ENCODE measurements at places on chromosomes 4 and X.

DNA sequence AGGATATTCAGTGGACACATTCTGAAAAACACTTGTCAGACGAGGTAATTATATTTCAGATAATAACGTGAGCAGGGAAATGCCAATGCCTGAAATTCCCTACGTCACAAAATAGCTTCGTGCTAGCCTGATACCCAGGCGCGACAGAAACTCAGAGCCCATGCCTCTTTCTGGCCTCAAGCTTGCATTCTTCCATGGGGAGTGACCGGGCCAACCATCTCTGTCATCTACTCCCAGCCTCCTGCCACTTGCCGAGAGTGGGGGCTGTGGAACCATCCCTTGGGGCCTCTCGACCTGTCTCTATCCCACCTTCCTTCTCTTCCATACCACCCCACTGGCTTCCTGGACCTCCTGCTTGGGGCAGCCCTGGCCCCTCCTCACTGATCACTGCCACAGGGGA, 34.5 kb upstream of the CDKN2AIP start:
- DNase-seq: no peak

DNA sequence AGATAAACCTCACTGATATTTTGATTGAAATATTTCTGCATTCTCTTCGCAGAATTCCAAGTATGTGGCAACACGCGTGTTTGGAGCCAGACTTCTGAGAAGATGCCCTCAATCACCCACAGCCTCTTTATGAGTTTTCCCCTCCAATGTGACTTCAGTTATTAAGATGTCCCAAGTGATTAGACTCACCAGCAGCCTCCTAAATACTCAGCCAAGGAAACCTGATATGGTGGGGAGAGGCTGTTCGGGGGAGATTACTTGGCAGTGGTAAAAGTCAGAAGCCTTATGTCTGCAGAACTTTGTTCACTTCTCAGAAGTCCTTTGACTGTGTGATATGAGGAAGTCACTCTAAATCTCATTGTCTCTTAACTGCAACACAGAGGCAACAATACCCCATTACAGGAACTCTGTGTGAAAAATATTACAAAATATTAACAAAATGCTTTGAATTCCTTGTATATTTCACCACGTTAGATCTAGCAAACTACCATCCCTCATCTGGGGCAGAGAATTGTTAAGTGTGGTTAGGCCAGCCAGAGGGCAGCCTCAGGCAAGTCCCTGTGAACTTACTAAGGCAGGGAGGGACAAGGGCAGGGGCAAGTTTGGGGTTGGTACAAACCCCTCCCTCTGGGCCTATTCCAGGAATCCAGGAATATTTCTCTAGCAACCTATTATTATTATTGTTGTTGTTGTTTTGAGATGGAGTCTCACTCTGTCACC, 151.4 kb upstream of the USP9X start:
- no peak for DNase-seq

DNA sequence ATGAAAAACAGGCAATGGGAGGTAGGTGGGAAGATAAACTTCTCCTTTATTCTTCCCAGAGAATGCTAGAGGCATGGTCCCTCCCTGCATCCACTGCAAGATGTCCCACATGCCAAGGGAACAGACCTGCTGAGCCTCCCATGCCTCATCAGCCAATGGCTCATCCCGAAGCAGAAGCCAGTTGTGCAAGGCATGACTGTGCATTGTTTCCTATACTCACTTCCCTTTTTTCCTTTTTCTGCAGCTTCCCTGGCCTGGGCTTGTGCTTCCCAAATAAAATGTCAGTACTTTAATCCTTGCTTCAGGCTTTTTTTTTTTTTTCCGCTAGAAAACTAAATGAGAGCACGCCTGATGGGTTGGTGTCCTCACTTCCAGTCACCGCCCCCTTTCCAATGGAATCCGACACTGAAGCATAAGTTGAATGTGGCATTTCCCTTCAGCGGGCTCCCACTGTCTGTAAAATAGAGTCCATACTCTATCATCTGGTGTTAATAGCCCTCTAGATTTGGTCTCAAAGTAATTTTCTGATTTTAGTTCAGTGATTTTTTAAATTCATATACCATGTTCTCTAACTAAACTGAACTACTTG, 239.0 kb upstream of the JADE1 start:
- no peak for DNase-seq

- DNase-seq: no peak
Measured at GRCh38 chr4:119030536-119030890, 105.1 kb upstream of the MYOZ2 start.

DNA sequence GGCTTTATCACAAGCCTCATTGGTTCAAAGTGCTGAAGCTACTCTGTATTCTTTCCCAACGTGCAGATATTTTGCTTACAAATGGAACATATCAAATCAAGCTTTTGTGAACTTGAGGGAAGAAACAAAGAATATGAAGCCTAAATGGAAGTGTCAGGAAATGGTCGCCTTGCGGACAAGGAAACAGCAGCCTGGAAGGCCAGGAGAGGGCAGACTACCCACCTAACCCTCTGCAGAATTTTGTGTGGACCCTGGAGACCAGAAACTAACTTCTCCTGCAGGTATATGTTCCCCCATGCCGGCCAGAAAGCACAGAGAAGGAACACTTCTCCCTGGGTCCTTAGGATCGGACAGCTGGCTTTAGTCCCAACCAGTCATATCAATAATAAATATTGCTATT, 1425.8 kb downstream of the PCDH7 start:
- DNase-seq: no peak

DNA sequence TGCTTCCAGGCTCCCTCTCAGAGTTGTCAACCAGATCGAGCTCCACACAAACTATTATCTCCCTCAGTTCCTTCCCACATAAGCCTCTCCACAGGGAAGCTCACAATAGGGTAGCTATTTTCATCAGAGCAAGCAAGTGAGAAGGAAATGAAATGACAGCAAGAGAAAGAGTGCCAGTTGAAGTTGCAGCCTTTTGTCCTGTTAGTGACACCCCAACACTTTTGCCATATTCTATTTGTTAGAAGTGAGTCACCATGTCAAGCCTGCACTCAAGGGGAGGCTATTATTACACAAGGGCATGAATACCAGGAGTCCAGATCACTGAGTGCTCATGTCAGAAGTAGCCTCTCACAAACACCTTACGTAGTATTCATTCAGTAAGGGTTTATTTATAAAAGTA, 266.3 kb upstream of the NOCT start:
- no peak for DNase-seq

DNA sequence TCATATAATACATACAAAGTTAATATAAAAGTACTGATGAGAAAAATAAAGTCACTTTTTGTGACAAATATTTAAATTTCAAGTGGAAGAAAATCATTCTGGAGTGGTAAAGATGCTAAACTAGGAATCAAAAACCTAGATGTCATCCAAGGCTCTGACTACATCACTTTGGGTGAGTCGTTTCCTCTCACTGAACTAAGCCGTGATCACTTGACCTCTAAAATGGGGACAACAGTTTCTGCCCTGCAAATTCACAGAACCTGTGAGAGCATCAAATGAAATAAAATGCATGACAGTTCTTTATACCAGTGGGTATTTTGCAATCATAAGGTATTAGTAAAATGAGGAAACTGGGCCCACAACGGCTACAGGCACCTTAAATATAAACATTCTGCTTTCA, 63.8 kb downstream of the PRDM5 start:
- DNase-seq: no peak

DNA sequence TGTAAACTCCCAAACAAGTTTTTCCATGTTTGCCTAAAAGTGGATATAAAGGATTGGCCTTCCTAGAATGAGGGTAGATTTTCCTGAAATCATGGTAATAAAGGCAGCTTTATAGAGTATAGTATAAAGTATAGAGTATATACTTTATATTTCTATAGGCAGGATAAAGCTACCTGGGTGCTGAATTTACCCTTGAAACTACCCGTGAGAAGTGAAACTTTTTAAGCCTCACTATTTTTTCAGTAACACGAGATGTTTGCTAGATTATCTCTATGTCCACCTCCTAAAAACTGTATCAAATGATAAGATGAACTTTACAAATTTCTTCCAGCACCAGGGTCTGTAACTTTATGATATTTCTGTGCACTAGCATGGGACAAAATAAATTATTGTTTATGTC, 340.0 kb upstream of the GALNTL6 start:
- no peak for DNase-seq

DNA sequence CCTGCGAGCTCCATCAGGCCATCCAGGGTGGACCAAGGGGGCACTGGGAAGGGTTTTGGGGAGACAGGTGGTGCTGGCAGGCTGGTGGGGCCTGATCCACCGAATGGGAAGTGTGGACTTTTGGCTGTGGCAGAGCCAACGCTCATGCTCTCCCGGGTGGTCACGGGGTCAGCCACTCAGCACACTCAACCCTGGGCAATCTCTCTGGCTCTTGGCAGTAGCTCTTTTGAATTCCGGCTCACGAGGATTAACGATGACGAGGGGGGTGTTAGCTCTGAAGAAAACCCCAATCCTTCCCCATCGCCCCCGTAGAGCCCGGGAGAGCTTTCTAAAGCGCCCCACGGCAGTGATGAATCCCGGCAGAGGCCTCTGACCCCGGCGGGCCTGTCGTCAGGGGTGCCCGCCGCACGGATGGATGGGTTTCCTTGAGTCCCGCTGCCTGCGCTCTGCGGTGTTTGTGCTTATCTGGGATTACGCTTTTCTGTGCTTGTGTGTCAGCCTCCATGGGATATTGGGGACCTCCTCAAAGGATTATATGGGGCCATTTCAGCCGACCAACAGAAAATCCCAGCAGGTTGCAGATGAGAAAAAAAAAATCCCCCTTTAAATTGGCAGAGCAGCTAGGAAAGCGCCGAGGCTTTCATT, 156.8 kb upstream of the PSAPL1 start:
- no peak for DNase-seq

GRCh38 chr4:133920236-133920635, 281.4 kb downstream of the PABPC4L start:
- DNase-seq: no peak

DNA sequence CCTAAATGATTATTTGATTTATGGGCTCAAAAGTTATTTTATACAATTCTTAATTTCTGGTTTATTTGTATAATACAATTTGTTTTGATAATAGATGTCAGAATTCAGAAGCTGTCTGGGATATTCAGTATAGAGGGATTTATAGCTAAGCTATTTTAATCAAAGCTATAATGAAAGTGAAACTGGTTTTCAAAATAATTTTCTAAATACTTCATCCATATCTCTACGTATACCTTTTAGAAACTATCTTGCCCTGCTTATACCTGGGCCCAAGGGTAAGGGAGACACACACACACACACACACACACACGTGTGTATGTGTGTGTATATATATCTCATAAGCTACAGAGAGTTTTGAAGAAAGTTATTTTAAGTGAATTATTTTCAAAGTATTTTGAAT, 2.9 kb downstream of the TMEM131L start:
- DNase-seq: no peak

DNA sequence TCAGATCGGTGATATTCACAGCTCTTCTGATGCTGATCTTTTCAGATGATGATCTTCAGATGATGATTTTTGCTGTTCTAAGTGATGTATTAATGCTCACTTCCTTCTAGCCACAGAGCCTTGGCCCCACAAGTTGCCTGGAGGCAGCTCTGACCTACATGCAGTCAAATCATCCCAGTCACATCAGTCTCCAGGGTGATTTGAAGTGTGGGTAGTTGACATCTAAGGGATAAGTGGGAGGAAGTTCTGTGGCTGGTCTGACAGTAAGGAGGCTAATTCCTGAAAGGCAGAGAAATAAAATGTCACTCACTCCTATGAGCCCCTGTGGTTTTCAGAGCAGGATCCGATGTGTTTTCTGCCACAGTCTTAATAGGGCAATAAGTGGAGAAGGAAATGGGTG, 79.8 kb upstream of the RPL34 start:
- DNase-seq: no peak

- no peak for DNase-seq
Measured at GRCh38 chr4:149136951-149137620, 678.6 kb downstream of the IQCM start.

DNA sequence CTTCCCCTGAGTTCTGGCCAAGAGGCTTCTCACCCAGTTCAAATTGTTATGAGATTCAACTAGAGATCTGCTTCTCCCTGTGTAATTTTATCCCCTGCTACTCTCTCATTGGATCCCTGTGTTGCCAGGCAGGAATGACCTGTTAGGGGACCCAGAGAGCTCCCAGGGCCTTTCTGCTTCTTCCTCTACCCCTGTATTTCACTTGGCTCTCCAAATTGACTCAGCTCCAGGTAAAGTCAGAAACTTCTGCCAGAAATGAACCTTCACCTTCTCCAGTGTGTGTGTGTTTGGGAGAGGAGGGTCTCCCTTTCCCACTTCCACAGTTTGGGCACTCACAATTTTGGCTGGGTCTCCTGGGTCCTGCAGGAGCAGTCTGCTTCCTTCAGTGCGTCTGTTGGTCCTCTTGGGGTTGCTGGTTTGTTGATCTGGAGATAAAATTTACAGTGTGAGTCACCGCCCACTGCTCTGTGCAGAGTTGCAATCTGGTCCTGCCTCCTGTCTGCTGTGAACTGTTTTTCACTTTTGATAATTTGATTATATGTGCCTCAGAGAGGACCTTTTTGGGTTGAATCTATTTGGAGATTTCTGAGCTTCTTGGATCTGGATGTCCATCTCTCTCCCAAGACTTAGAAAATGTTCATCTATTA, 112.4 kb upstream of the EDA2R start:
- no peak for DNase-seq

- no peak for DNase-seq
Measured at GRCh38 chrX:70478526-70479245, 34.1 kb downstream of the DLG3 start.

DNA sequence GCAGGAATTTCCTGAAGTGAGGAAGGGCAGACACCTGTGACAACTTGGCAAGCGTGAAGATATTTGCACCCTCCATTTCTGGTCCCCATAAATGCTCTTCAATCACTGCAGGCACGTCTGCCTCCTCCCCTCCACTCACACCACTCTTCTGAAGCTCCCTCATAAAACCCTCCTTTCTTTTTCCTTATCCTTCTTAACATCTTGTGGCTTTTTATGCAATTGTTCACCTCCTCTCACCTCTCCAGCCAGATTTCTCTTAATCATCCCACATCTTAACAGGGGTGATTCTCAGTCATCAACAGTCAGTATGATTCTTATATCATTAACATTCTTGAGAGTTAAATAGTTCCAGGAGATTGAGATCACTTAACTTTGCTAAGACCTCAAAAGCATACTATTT, 277.4 kb downstream of the SPRY1 start:
- no peak for DNase-seq
